ENCODE measurements at places on chromosomes 11 and 22. TPM values are rescaled to one million over a fixed set of nuclear protein-coding genes. Genes with fewer than 3 reads are reported as not detected.
A peak's percentile ranks its signal among the peaks of the same experiment; 100 is the strongest.

DNA sequence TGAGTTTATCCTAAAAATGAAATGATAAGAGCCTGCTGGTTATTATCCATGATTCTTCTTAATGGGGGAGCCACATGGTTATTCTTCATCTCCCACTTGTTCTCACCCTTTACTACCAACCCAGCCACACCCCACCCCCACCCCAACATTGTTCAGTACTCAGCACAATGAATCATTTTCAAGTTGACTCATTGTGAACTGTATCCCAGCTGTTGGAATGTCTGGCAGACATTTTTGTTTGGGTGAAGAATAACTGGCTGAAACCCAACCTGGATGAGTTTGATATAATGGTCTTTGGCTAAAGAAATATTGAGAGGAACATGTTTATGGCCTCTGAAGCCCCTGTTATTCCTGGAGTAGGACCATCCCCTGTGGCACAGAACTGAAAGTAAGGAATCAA is 136.2 kb downstream of the ELP4 start:
- DNase-seq = no peak

DNA sequence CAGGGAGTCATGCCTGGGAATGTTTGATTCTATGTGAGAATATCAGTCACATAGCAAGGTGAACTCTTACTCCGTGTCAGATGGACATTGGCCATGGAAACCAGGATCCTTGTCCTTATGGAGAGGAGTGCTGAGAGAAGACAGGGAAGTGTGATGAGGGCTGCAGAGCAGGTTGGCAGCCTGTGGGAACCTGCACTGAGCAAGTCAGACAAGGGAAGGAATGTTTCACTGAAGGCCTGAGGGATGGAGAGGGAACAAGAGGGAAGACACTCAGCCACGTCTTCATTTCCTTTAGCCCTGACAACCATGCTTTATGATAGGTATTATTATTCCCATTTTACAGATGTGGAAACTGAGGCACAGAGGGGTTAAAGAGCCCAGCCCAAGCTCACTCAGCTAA is 38.4 kb upstream of the HORMAD2 start:
- no peak for DNase-seq

DNA sequence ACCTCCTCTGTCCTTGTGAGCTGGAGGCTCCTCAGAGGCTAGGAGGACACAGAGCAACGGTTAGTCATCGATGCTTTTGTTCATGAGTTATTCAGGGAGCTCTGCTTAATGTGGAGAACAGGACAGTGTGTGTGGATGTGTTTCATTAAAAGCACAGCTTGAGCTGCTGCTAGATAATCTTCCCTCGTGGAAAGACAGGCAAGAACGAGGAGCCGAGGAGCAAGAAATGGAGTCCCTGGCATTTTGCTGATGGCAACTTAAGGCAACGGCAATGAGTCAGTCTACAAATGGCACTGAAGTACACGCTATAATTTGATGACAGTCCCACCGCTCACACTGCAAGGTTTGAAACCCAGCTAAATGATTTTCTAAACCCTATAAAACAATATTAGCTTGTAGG is 106.2 kb downstream of the IGLL1 start:
- no peak for DNase-seq

- DNase-seq = peak; percentile 24
Measured at GRCh38 chr11:78465169-78465942, 47.7 kb upstream of the GAB2 start.

DNA sequence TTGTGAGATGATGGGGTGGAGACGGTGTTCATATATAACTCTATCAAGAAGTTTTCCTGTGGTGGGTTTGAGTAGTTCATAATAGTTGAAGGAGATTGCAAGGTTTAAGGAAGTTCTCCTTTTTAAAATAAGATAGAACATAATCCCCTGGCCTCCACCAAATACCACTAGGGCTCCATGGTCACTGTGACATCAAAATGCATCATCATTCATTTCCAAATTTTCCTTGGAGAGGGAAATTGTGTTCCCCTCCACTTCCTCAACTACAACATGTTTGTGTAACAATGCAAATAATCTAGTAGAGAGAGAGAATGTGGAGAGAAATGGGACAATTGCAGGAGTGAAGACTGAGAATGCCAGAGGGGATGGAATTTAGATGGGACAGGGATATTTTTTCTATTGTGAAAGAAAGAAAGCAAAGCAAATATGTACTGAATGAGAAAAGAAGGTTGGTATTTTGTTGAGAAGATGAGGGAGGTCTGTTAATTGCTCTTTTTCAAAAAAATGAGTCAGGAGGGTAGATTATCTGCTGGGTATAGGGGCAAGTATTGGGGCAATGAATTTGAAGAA is 33.4 kb upstream of the ZBED5 start:
- no peak for DNase-seq

DNA sequence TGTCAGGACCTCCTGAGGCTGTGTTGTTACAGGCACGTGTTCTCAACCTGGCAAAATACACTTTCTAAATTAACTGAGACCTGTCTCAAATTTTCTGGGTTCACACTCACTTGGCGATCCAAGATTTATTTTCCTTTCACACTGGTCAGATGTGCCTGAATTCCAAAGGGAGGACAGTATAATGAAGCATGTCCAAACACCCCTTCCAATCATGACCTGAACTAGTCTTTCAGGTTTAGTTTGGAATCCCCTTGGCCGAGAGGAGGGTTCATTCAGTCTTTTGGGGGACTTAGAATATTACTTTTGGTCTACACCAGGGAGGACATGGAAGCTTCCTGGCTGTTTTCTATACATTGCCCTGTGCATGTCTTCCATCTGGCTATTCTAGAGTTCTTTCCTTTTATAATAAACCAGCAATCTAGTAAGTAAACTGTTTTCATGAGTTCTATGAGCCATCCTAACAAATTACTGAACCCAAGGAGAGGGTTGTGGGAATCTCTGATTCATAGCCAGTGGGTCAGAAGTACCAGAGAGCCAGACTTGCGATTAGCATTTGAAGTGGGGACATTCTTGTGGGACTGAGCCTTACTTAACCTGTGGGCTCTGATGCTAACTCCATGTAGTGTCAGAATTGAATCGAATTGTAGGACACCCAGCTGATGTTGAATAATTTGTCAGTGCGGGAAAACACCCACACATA is 14.8 kb upstream of the TMEM216 start:
- no peak for DNase-seq

DNA sequence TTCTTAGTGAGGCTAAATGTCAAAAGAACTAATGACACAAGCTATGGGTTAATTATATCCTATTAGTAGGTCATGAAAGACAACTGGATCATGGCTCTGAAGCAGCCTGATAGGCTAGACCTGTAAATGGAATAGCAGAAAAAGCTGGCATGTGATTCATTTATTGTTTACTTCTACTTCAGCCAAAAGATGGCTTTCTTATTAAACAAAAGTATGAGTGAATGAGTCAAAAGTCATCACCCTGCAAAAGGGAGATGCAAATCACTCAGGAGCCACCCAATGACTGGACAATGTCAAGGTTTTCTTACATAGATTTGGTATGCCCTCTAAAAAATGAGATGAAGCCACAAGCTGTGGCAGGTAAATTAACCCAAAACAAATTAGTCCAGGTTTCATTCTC is 138.0 kb downstream of the TRPC6 start:
- no peak for DNase-seq

DNA sequence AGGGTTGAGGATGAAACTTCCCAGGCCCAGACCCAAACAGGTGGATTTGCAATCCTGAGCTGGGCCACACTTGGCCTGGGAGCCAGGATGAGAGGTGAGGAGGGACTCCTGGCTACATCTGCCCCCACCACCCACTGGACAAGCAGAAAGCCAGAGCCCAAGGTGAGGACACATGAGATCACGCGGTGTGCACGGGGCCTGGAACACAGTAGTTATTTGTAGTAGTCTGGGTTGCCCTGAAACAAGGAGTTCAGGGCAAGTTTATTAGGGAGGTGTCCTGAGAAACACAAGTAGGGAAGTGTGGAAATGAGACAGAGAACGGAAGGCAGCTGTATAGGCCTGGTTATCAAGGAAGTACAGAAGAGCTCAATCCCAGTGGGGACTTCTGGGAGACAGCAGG is 647 bp upstream of the SEC14L6 start:
- DNase-seq = no peak

GRCh38 chr11:111327908-111328624 is 29.7 kb downstream of the POU2AF3 start:
- DNase-seq = no peak

- no peak for DNase-seq
Measured at GRCh38 chr22:38831166-38831945, 12.5 kb downstream of the NPTXR start.

GRCh38 chr11:4480577-4481239 is 1.7 kb upstream of the OR52K1 start:
- no peak for DNase-seq

MS4A7 gene
- 0.79 TPM for total RNA-seq

USP35 gene
- total RNA-seq = 18.1 TPM

NDUFC2 gene
- total RNA-seq = 40.8 TPM

VSIG2 gene
- 0.93 TPM for total RNA-seq

SEPTIN5 gene
- total RNA-seq = 1.2 TPM

TENM4 gene
- 0.35 TPM for total RNA-seq
